ENCODE measurements at places on chromosomes 13 and 19.

DNA sequence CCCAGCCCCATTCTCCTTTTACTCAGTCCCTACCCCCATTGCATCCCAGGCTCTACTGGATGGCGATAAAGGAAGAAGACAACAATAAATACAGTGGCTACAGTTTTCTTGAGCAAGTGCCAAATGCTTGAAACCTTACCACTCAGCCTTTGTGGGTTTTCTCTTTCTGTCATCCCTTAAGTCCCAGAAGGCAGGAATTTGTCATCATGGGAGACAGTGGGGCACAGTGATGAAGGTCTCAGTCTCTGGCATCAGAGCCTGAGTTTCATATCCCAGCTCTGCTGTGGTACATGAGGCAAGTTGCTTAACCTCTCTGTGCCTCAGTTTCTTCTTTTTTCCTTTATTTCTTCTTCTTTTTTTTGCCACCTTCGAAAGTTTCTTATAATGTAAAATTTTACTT is 5.1 kb upstream of the COMP start:
- DNase-seq, result no peak

GRCh38 chr13:95652821-95653220 is 8.3 kb upstream of the DZIP1 start:
- no peak for DNase-seq

- no peak for DNase-seq
Measured at GRCh38 chr19:49157445-49158224, at the start of gene TRPM4. Gene TRPM4, plus strand, starts transcription at chr19:49157792. Its CDS starts 75 bp downstream, at chr19:49157867.

GRCh38 chr13:48222358-48223301 is 10.4 kb upstream of the ITM2B start:
- no peak for DNase-seq

DNA sequence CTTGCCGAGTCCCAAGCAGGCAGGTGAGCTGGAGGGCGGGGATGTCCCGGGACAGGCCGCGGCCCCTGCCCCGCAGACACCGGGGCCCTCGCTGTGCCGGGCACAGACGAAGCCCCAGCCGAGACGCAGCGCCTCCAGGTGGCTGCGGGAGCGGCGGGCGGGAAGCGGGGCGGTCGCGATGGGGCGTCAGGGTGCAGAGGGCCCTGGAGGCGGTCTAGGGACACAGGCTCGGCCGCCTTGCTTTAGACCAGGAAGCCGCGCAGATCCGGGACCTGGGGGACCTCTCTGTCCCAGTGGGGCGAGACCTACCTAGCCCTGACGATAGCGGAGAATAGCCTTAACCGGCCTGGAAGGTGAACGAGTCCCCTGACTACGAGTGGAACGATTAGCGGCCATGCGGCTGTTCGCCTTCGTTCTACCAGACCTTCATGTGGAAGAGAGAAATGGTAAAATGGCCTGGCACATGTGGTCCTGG is 4.2 kb upstream of the ZNF564 start:
- DNase-seq, result no peak

- no peak for DNase-seq
Measured at GRCh38 chr13:111901267-111901915, 165.6 kb upstream of the SOX1 start.

DNA sequence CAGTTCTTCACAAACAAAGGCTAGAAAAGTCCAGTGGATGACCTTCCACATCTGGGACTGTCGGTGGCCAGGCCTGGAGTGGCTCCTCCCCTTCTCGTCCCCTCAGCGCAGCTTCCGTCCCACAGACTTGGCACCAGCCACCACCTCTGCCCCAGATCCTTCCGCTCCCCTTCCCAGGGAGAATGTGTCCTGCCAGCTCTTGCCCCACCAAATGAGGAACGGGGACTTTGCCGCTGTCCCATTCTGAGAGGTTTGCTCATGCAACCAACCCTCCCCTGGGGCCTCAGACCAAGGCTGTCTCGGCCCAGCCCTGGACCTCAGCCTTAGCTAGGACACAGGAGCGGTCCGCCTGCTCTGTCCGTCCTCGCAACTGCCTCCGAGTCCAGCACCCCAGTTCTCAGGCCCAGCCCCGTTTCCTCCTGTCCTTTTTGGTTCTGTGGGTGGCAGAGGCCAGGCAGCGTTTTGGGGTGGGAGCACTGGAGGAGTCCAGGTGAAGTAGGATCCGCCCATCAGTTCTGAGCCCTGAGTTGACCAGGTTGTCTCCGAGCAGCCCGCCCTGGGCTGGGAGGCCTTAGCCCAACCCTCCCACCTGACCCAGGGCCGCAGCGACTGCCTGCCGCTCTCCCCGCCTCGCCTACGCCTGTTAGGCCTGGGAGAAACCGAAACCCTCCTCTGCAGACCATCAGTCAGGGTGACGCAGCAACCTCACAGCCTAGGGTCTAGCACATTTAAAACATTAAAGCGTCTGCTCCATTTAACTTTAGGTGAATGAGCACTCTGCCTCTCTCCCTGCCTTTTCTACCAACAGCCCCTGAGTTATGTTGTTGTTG is 284.3 kb downstream of the FOXO1 start:
- no peak for DNase-seq

GRCh38 chr19:639253-640160 is at the start of gene FGF22:
Gene FGF22, plus strand, starts transcription at chr19:639879. Its CDS starts 47 bp downstream, at chr19:639926.
- peak; percentile 95 for DNase-seq

GRCh38 chr19:16896146-16897028 is 7.6 kb downstream of the F2RL3 start:
- no peak for DNase-seq

DNA sequence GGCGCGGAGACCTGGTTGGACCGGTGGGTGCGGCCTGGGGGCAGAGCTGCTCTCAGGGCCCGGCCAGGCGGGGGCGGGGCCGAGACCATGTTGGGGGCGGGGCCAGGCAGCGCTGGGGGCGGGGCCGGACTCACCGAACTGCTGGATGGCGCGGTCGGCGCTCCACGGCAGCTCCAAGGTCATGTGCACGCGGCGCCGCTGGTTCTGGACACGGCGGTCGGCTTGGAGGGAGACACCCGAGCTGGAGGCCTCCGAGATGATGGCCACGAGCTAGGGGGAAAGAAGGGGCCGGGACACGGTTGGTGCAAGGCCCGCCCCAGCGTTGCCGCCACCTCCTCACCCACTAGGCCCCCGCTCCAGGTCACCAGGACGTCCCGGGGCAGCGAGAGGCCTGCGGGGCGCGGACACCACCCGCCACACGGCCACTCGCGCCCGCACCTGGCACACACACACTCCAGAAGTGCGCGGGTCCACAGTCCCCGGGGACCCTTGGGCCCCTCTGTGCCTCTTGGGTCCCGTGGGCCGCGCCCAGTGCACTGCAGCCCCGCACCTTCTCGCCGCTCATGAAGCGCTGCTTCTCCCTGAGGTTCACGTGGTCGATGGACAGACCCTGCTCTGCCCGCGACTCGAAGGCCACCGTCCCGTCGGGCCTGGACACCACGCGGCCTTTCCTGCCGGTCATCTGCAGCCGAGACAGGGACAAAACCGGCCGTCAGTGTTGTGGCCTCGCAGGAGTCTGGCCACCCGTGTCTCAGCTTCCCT is 8.7 kb downstream of the GPX4 start:
- DNase-seq, result no peak

- no peak for DNase-seq
Measured at GRCh38 chr19:38944981-38945506, 14.3 kb downstream of the MRPS12 start.

- DNase-seq, result no peak
Measured at GRCh38 chr19:6743714-6744380, 4.4 kb downstream of the TRIP10 start.

GRCh38 chr13:21242236-21242635 is 65.8 kb downstream of the MRPL57 start:
- no peak for DNase-seq

GRCh38 chr19:16235811-16236652 is 38.3 kb downstream of the AP1M1 start:
- DNase-seq, result no peak

DNA sequence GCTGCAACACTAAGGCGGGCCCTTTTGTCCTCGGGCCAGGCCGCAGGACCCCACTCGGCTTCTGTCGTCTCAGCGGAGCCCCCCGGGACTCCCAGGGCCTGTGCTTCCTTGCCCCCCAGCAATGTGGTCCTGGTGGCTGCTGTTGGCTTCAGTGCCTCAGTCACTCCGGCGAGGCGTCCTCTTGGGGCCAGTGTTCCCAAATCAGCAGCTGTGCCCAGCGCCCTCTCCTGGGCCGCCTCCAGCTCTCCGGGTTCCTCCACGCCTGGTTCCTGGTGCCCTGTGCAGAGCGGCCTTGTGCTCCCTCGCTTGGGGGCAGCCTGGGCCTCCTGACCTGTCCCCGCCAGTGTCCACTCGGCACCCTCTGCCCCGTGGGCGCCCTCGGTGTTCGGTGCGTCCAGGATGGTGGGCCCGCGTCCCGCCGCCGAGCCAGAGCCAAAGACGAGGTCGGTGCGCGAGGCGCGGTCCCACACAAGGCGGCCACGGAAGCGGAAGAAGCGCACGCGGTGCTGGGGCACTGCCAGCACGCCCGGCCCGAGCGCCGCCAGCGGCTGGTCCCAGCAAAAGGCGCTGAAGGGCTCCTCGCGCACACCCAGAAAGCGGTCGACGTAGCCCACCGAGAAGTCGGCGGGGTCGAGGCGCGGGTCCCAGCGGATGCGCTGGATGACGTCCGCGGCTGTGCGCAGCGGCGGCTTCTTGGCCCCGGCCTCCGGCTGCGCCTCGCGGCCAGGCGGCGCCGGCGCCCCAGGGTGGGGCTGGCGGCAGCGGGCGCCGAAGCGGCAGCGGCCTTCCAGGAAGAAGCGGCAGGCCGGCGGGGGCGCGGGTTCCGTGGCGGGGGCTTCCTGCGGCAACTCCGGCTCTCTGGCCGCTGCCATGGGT is 685 bp downstream of the LENG9 start:
- peak; percentile 50 for DNase-seq

GRCh38 chr13:65971541-65971940 is 1258.6 kb downstream of the PCDH9 start:
- DNase-seq, result no peak

GRCh38 chr13:51764184-51765141 is 39.5 kb downstream of the DHRS12 start:
- DNase-seq, result peak; percentile 49

GRCh38 chr19:55147545-55148251 is 1.3 kb downstream of the TNNT1 start:
- no peak for DNase-seq

DNA sequence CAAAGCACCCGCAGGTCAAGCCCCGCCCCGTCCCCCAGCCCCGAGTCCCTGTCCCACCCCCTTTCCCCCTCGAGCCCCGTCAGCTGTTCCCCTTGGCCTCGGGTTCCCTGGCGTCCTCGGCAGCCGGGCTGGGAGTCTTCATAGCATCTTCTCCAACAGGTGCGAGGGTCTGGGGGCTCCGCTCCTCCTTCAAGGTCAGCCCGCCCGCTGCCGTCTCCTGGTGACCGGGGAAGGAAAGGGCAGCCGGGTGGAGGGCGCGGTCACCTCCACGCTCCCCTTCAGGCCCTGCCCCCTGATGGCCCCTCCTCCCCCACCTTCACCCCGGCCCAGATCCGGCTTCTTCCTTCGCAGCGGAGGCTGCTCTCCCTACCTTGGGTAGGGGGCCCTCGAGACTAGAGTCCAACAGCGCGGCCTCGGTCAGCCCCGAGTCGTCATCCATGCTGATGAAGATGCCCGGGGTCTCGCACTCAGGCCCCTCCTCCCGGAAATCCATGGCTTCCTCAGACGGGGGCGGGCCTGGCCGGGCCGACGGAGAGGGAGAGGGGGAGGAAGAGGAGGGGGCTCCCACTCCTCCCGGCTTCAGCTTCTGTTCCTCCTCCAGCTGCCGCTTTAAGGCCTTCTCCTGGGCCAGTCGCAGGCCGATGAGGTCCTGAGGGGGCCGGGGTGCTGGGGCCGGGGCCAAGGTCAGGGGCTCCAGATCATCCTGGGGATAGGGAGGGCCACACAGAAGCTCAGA is 541 bp upstream of the RSPH6A start:
- DNase-seq, result no peak

- DNase-seq, result no peak
Measured at GRCh38 chr19:14142262-14143190, 6.1 kb upstream of the ASF1B start.

GRCh38 chr19:33486407-33486806 is 35.2 kb downstream of the PEPD start:
- DNase-seq, result no peak

DNA sequence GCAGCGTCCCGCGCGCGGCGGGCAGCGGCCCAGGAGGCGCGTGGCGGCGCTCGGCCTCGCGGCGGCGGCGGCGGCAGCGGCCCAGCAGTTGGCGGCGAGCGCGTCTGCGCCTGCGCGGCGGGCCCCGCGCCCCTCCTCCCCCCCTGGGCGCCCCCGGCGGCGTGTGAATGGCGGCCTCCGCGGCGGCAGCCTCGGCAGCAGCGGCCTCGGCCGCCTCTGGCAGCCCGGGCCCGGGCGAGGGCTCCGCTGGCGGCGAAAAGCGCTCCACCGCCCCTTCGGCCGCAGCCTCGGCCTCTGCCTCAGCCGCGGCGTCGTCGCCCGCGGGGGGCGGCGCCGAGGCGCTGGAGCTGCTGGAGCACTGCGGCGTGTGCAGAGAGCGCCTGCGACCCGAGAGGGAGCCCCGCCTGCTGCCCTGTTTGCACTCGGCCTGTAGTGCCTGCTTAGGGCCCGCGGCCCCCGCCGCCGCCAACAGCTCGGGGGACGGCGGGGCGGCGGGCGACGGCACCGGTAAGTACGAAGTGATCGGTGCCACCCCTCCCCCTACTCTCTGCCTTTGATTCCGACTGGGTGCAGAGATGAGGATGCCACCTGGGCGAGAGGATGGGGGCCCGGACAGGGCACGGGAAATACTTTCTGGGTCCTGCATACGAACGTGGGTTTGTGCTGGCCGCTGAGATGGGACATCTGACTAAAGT is 874 bp downstream of the TRIM28 start:
- peak; percentile 53 for DNase-seq

DNA sequence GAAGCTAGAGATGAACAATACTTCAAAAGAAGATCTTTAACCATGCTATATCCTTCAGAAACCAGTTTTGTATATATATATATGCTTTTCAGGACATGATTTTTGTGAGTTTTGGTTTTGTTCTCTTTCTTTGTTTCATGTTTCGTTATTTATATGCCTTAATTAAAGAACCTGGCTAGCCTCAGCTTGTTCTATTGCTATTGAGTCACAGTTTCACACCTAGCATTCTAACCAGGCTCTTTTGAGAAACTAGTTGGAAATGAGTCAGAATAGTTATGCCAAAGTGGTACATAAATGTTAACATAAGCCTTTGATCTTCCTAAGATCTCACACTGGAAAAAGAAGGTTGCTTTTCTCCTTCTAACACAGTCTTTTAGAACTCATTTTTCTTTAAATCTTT is 1925.2 kb downstream of the OLFM4 start:
- DNase-seq, result no peak

GRCh38 chr19:56083668-56084067 is 37.4 kb downstream of the ZNF787 start:
- no peak for DNase-seq

DNA sequence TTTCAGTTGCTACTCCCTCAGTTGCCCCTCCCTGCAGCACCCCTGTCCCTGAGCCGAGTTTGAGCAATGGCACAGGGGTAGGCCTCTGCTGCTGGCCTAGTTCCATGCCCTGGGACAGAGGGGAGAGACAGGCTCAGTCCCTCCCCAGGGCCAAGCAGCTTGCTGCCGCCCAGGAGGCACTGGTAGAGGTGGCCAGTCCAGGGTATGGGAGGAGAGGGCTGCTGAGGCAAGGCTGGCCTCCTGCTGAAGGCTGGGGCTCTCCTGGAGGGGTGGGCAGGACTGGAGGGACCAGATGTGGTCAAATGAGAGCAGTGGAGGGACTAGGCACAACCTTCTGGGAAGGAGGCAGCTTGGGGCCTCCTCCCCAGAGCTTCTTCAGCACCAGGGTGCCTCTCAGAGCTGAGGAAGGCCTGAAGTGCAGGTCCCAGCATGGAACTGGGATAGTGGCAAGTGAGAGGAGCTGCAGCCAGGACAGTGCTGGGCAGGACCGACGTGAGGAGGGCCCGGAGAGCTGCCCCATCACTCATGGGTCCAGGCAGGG is 29.8 kb upstream of the VSTM2B start:
- DNase-seq, result no peak

- no peak for DNase-seq
Measured at GRCh38 chr13:74191410-74191809, 57.2 kb upstream of the KLF12 start.
